ENCODE measurements at places on chromosomes 5 and 9.

DNA sequence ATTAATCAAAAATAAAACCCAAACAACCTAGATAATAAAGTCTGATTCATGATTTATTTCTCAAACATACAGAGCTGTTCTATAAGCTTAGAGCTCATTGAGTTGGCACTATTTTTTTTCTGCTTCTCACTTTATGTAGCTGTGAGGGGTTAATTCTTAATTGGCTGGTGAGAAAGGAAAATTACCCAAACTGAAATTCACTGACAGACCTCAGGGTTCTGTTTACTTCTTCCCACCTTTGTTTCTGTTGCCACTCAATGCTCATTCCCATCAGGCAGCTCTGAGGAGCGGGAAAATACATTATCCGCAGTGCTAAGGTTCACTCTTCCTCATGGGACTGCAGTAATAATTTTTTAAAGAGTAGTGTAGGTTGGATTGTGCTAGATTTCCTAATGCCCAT, 139.9 kb downstream of the KCTD16 start:
- DNase-seq: no peak

DNA sequence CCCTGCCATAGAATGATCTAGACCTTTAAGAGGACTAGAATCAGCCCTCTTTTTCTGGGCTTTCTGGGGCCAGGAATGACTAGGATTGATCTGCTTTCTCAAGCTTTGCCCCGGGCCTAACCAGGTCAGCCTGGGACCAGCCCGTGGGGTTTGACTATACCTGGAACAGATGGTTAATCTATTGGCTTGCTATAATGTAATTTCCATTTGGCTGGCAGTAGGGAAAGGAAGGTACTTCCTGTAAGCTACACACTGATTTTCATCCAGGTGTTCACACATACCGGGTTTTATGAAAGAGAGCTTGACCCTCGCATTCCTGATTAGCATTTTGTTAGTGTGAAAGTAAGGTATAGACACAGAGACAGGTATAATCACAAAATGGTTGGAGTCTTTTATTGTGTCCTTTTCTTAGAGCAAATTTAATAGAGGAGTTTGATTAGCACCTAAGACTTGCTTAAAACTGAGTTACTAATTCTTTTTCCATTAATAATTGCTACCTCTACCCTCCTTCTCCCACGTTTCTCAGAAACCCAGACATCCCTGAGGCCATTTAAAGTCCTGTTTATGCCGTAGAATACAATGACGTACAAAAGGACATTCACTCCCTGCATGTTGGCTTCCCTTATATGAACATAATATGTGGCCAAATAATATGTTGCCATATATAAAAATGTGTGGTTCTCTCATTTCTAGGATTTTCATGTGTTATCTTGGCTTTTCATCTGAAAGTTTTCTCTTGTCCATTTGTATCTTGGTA, 17.3 kb downstream of the LNPEP start:
- DNase-seq: no peak

DNA sequence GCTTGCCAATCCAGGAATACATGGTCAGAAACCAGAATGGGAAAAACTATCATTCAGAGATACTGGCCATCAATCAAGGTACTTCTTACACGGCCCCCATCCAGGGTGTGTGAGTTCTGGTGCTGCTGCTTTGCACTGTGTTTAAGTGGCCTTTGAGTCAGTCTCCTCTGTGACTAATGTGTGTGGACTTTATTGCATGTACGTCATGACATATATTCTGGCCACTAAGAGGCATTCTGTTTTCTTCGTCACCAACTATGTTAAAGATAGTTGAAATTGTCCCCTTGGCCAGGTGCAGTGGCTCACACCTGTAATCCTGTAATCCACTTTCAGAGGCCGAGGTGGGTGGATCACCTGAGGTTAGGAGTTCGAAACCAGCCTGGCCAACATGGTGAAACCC, 8.5 kb downstream of the EXOSC3 start:
- no peak for DNase-seq

DNA sequence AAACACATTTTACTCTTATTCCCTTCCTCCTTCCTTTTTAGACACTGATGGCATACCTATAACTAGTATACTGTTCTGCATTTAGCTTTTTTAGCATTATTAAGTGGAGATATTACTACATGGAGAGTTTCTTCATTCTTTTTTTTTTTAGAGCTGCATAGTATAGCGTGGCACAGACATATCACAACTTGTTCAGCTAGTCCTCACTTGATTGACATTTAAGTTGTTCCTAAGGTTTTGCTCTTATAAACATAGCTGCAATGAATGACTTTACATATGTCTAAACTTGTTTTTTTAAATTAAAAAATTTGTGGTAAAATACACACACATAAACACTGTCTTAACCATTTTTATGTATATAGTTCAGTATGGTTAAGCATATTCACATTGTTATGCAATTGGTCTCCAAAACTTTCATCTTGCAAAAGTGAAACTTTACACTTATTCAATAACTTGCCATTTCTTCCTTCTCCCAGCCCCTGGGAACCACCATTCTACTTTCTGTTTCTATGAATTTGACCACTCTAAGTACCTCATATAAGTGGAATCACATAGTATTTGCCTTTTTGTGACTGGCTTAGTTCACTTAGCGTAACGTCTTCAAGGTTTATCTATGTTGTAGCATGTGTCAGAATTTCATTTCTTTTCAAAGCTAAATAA, 48.7 kb downstream of the ANKDD1B start:
- DNase-seq: no peak

GRCh38 chr5:146751781-146752401, 126.7 kb downstream of the PPP2R2B start:
- DNase-seq: peak; percentile 24

- DNase-seq: no peak
Observed at GRCh38 chr5:125558466-125558865, 812.0 kb upstream of the ZNF608 start.

Data from stimulated activated CD8-positive, alpha-beta memory T cell treated with anti-CD3 and anti-CD28 coated beads, Interleukin-2, amount 100 ng/mL, for 1 hour (primary cell).